ENCODE measurements at places on chromosomes 11 and 22.

DNA sequence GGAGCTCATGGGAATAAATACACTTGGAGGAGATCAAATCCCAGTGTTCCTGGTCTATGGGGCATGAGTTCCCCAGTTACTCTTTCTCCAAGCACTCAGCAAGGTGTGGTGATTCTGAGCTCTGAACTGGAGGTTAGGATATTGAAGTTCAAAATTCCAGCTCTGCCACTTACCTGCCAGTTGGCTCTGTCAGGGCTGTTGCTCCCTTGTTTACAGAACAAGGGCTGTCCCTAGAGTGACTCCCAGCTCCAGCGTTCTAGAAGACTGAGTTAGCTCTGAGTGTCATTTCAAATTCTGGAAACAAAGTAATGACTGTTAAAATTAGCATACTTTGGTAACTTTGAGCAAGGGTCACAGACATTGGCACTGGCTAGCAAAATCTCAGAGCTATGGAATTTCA is 69.7 kb upstream of the ZBED5 start:
- DNase-seq, result no peak

GRCh38 chr11:70399681-70400112 is 1.4 kb downstream of the CTTN start:
- DNase-seq, result no peak

- DNase-seq, result no peak
Observed at GRCh38 chr22:44371741-44372525, 59.2 kb upstream of the SHISAL1 start.

DNA sequence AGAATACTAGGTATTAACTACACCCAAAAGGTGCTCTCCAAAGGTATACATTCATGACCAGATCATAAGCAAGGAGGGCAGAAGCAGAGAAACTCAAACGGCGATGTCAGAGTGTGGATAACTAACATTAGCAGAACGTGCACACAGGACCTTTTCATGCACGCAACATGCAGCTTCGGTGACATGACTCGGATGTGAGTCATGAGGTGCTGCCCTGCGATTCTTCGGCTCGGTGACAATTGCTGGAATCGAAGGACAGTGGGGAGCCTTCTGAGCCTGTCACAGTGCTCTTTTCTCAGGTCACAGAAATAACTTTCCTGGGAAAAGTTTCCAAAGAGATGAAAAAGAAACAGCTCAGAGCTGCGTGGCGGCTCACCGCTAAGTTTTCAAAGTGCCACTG is 418.5 kb upstream of the SYN3 start:
- DNase-seq, result no peak

DNA sequence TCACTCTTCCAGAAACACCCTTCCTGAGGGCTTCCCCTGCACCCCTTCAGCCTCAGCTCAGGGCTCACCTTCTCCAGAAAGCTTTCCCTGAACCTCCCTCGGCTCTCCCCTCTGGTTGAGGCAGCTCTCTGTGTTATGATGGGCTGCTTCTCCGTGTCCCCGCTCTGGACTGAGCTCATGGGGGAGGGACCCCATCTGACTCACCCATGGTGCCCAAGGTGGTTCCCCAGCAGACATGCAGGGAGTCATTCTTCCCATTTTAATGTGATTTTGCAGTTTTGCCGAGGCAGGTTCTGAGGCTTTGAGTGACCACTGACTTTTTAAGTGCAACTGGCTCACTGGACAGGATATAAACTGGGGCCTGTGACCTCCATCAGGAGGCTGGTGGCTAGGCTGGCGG is 495.1 kb downstream of the TBC1D22A start:
- DNase-seq, result no peak

- peak; percentile 39 for DNase-seq
Observed at GRCh38 chr11:5689551-5689983, at the start of gene TRIM22. TSS of gene TRIM22 (plus strand) at chr11:5689790. CDS start at chr11:5696233, 6,443 bp downstream.
